ENCODE measurements at places on chromosomes 1 and 21. TPM values are rescaled to one million over a fixed set of nuclear protein-coding genes. Genes with fewer than 3 reads are reported as not detected.
A peak's percentile ranks its signal among the peaks of the same experiment; 100 is the strongest.

- DNase-seq = peak; percentile 84
Measured at GRCh38 chr1:24535021-24535424, 20.9 kb upstream of the NCMAP start.

GRCh38 chr21:34197561-34197960, 124.2 kb downstream of the MRPS6 start:
- DNase-seq = no peak

DNA sequence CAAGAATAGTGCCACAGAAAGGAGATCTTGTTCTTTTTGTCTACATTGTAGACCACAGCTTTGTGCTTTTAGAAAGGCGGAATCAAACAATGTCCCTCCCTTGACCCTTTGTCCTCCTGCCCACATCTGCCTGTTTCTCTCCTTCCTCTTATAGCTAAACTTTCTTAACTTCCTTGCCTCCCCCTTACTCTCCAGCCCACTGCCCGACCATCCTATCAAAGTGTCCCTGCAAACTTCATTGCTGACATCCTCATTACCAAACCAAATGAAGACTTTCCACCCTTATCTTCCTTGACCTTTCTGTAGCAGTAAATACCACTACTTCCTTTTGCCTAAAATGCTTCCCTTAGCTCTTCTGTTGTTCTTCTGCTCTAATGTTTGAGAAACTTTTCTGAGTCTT, 5.0 kb downstream of the SELP start:
- DNase-seq = no peak

Gene SHCBP1L
- not detected for polyA plus RNA-seq

Gene GCSAML
- not detected for polyA plus RNA-seq

GRCh38 chr1:42786097-42786496, 1.3 kb downstream of the TMEM269 start:
- DNase-seq = no peak

DNA sequence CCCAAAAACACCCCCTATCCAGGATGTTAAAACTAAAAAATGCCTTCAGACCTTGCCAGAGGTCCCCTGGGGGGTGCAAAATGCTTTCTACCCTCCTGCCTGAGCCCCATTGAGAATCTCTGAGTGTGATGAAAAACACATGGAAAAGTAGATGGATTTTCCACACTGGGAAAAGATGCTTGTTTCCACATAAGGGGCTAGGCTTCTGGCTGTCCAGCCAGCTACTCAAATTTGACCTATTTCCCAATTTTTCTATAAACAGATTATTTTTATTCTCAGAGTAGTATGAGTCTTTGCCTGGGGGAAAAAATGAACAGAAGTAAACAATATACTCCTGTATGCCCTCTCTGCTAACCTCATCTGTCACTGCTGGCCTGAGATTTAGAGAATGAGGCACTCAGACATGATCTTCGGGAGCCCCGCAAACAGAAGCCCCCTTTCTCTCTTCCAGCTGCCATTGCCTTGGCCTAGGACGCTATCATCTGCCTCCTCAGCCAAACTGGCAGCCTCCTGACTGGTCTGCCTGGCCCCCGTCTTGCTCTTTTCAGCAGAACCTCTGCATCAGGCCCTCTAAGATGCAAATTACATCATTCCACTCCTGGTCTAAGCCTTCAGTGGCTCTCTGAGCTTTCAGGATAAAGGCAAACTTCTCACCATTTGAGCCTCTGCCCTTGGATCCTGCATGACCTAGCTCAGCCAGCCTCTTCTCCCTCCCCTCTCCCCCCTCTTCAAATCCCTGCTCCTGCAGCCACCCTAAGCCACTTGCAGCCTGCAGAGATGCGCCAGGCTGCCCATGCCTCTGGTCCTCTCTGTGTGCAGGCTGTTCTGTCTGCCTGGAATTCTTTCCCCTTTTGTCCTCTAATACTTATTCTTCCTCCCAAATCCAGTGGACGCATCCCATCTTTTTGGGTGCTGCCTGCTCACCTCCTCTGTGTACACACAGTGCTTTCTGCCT, 39.7 kb upstream of the TMEM125 start:
- DNase-seq = no peak

DNA sequence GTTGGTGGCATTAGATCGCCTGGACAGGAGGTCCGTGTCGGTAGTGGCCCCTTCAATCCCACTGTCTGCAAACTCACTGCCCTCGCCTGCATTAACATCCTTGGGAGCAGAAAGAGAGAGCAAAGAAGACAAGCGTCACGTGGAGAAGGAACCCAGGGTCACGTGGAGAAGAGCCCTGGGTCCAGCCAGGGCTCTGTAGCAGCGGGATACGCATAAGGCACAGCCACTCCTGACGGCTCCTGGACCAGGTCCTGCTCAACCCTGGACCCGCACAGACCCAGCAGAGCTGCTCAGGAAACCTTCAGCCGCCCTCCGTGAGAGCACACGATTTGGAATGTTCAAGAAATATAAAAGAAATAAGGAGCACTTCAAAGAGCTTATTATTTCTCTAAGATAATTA, 92.0 kb downstream of the TIAM1 start:
- DNase-seq = no peak

DNA sequence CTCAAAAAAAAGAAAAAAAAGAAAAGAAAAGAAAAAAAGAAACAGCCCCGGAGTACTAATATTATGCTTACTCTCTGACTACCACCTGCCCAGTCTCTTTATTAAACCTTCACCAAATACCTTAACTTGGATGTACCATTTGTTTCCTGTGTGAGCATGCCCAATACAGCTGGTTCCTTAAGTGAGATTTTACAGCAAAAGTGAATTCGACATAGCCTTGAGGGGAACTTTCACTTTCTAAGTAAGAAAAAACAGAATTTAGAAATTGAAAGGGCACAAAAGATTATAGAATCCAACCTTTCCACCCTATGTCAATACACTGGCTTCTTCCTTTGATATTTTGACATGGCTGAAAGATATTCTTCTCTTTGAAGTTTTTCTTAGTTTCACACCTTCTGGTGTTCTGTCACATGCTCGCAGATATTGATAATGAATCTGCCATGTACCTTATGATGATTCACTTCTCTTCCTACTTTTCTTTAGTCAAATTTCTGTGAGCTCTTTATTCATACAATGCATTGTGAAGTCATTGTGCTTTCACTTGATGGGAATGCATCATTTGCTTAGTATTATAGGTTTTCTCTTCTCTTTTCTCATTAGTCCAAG, 5.2 kb upstream of the GIPC2 start:
- DNase-seq = no peak

- DNase-seq = peak; percentile 73
Measured at GRCh38 chr1:19688041-19688842, 23.6 kb downstream of the HTR6 start.

Gene RIPPLY3
- not detected for polyA plus RNA-seq

DNA sequence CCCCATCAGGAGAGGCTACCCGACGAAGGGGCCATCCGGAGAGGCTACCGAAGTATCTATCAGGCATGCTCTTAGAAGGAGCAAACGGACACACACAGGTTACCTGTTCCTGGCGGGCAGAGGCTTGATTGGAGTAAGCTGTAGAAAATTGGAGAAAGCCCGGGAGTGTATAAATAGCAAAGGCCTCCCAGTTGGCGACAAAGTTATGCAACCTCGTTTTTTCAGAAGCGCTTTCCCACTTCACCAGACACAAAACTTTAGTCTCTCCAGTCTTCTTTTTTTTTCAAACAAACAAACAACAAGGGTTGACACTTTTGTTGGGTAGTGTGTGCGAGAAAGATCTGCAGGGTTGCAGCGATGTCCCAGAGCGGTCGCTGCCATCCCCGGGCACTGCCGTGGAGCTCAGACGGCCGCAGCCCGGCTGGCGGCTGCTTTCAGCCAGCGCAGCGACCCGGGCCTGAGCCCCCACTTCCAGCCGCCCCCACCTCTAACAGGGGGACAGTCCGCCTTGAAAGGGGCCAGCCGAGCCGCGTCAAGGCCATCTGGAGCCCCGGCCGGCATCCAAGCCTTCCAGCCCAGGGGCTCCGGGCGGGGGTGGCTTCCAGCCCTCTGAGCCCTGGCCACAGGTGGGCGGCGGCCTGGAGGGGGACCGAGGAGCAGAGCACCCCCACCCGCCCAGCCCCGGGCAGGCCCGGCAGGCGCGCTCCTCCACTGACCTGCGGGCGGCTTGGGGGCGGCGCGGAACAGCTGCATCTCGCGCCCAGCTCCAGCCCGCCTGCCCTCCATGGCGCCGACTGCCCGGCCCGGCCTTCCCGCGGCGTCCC, 616 bp downstream of the MCOLN3 start:
- no peak for DNase-seq

- DNase-seq = no peak
Measured at GRCh38 chr1:165899461-165899941, 72.1 kb downstream of the UCK2 start.

DNA sequence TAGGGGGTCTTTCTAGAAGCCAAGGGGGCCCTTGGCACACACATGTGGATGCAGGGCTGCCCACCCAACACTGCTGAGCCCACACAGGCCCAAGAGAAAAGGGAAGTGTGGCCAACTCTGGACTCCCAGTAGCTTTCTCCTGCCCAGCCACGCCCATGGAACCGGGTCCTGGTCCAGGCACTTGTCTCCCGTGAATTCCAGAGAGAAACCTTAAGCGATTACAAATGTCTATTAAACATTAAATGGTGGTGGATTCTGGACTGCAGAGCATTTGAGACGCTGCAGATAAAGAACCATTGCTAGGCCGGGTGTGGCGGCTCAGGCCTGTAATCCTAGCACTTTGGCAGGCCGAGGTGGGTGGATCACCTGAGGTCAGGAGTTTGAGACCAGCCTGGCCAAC, 100.6 kb upstream of the ARHGEF16 start:
- DNase-seq = no peak

GRCh38 chr1:223030871-223031400, 112.1 kb downstream of the TLR5 start:
- no peak for DNase-seq

DNA sequence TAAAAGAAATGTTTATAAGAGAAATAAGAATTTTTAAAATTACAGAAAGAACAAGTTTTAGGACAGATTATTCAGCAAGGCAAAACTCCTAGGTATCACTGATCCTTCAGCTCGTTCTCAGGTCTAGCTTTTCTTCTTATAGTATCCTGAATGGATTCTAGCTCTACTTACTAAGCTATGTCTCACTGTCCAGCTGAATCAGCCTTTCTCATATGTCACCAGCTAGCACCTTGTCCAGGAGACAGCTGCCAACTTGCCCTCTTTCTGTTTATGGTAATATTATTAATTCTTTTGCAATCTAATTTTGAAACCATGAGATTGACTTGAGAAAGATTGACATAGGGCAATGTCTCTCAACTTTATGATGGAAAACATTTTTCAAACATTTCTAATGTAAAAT, 159.9 kb downstream of the LYPLAL1 start:
- no peak for DNase-seq

GRCh38 chr1:40890771-40891170, 28.6 kb upstream of the CITED4 start:
- no peak for DNase-seq

Gene NTNG1
- polyA plus RNA-seq = not detected

GRCh38 chr1:111505641-111506119, 2.2 kb upstream of the ADORA3 start:
- no peak for DNase-seq

GRCh38 chr1:168328731-168329364, 48.2 kb downstream of the TBX19 start:
- DNase-seq = no peak

- DNase-seq = no peak
Measured at GRCh38 chr1:228046421-228047182, 35.9 kb upstream of the ARF1 start.

GRCh38 chr1:40625076-40625475, 40.4 kb downstream of the RIMS3 start:
- DNase-seq = no peak

Gene PPFIA4
- not detected for polyA plus RNA-seq

Gene SORT1
- not detected for polyA plus RNA-seq

- peak; percentile 18 for DNase-seq
Measured at GRCh38 chr1:236516929-236517704, 6.7 kb upstream of the LGALS8 start.

DNA sequence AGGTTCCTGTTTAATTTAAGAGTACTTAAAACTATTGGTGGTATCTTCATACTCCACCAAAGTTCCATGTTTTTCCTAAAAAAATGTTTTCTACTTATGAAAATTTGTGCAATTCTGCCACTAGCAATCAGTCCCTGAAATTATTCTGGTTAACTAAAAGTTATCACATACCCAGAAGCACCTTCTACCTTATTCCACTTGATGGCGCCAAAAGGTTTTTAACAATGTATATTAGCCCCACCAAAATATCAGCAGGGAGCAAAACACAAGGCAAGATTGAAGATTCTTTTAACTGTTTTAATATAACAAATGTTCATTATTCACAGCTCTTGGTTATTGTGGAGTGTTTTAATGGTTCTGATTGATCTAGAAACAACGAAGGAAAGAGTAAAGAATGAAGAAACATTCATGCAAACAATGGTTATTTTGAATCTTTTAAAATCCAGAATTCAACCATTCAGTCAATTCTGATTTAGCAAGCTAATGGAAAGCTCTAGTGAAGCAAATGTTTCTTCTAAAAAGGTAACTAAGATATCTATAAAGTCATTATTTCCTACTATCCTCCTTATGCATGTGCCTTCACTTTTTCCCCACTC, 67.2 kb downstream of the TTLL7 start:
- peak; percentile 44 for DNase-seq

Gene KRTAP12-1
- polyA plus RNA-seq = not detected

DNA sequence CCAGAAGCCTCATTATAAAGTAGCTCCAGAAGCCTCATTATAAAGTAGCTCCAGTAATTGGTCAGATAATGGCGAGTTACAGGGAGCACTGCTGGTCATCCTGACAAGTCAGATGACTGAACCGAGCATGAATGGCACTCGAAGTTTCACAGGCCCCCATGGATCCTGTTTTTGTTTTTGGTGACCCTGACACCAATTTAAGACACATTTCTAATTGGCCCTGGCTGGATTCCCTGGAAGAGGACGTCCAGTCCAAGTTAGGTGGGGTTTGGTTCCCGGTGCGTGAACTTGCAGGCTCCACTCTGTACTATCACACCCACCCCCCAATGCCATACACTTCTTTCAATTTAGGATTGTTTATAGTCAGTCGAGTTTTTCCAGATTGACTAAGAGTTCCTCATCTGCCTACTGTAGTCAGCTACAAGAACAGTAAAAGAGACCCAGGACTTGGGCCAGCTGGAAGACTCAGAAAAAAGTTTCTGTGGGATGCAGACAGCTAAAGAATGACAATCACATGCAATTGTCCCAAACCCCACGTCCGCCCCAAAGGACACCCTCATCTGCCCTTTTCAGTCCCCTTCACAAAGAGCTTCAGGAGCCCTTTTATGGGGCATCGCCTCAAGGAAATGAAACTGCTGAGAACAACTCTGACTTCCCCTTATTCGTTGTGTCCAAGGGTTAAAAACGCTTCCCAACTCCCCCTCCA, 2.7 kb downstream of the DHRS3 start:
- DNase-seq = no peak

Gene S100A7
- polyA plus RNA-seq = not detected

- no peak for DNase-seq
Measured at GRCh38 chr1:230621324-230622030, 20.8 kb upstream of the COG2 start.

Gene ALX3
- not detected for polyA plus RNA-seq

- DNase-seq = no peak
Measured at GRCh38 chr1:217687511-217687910, 56.4 kb downstream of the SPATA17 start.

Gene RHOC
- 4.2 TPM for polyA plus RNA-seq

- no peak for DNase-seq
Measured at GRCh38 chr1:212622467-212622866, 13.9 kb downstream of the ATF3 start.

- DNase-seq = no peak
Measured at GRCh38 chr1:230157420-230158390, 90.7 kb downstream of the GALNT2 start.

Gene TAS1R3
- 0.32 TPM for polyA plus RNA-seq

Gene CCDC24
- polyA plus RNA-seq = 0.41 TPM
